Activated naive CD8-positive, alpha-beta T cell treated with anti-CD3 and anti-CD28 coated beads, Interleukin-2, amount 10 ng/mL, durations not matched to agents 7 days and 5 days (primary cell): ENCODE measurements at places on chromosomes 12 and 14. TPM values are rescaled to one million over a fixed set of nuclear protein-coding genes. Genes with fewer than 3 reads are reported as not detected.
A peak's percentile ranks its signal among the peaks of the same experiment; 100 is the strongest.

DNA sequence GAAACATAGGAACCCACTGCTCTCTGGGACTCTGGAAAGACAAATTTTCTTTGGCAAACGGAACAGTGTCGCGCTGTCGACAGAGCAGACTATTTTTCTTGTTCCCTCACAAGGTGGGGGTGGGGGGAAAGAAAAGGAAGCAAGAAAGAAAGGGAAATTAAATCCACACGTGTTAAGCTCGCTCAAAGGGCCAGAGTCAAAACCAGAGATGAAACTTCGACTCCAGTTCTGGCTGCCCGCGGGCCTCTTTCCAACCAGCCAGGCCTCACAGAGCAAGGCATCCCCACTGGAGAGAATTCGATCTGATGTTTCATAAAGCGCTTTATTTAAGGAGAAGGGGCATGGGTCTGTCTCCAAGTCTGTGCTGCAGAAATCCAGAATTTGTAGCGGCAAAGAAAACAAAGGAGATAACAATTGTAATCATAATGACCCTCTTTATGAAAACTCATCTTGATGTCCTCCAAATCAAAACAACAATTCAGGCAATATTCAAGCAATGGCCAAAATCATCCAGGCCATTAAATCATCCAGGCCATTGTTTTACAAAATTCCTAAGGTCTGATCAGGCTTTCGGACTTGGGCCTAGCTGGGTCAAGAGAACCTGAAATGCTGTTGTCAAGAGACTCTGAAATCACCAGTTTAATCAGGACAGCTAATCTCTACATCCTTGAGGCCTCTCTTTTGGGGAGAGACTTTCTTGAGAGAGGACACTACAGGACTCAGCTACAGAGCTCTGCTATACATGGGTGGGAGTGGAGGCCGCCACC, 5.3 kb upstream of the TBX5 start:
- H3K27ac ChIP-seq, result no peak overlapping the region
- H3K4me3 ChIP-seq, result no peak overlapping the region
- H3K36me3 ChIP-seq, result peaks cover 2% of the 10 kb centered on the region
- H3K27me3 ChIP-seq, result peaks cover 87% of the 10 kb centered on the region
- peaks cover 9% of the 10 kb centered on the region for H3K4me1 ChIP-seq

Gene GNB3
- 3.1 TPM for total RNA-seq

DNA sequence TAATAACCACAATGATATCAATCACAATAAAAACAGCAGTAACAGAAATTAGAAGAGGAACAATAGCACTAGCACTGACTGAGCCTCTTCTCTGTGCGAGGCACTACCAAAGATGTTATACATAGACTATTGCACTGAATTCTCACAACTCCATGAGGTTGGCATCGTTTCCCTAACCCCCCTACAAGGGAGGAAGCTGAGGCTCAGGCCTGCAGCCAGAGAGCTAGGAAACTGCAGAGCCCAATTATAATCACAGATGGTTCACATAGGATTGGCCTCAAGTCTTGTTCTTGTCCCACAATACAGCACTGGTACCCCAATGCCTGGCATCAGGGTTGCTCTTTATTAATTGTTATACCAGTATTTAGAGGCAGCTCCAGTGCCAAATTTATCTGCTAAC, 278.0 kb downstream of the CEP128 start:
- H3K27me3 ChIP-seq, result no peaks in the 10 kb centered on the region
- no peak for DNase-seq
- H3K4me1 ChIP-seq, result peaks cover 7% of the 10 kb centered on the region
- no peak overlapping the region for H3K27ac ChIP-seq

DNA sequence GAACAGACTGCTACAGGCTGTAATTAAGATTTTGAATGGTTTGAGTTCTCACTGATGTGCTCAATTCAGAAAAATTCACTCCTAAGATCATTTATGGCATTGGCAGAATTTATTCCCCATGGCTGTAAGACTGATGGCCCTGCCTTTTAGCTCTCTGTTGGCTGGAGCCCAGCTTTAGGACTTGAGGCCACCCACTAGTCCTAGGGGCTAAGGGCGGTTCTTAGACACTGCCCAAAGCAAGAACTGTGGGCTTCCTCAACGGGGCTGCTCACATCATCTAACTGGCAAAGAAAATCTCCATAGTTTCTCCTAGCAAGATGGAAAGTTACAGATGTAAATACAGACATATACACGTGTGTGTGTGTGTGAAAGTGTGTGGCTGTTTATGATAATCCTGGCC, 3.4 kb upstream of the CCER1 start:
- peaks cover 2% of the 10 kb centered on the region for H3K4me1 ChIP-seq
- H3K4me3 ChIP-seq, result no peak overlapping the region
- H3K27me3 ChIP-seq, result peaks cover 6% of the 10 kb centered on the region
- no peak for DNase-seq
- no peaks in the 10 kb centered on the region for H3K36me3 ChIP-seq
- H3K27ac ChIP-seq, result no peak overlapping the region

DNA sequence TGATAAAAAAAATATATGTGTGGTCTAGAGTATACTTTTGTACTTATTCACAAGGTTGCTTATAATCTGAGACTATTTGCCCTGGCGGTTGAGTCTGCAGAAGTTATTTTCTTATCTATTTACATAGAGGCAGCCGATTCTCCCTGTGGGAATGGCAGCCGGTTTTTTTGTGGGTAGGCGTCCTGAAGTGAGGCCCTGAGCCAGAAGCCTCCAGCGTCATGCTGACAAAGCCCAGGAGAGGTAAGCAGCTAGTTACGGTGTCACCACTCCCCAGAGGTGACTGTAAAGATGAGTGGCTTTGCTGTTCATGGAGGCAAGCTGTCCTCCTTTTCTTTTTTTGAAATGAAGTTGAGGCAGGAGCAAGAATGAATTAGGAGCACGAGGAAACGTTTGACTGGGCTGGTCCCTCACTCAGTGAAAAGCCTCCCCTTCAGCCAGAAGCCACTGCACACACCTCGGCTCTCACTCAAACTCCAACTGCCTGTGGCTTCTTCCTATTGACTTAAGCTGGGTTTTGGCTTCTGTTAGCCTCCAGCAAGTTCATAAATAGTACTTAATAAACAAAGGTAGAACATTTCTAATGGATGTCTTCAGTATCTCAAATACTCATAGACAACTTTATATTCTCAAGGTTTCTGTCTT, 21.5 kb downstream of the PAX9 start:
- H3K36me3 ChIP-seq, result no peaks in the 10 kb centered on the region
- H3K27me3 ChIP-seq, result peaks cover 4% of the 10 kb centered on the region
- no peak overlapping the region for H3K27ac ChIP-seq
- no peak for DNase-seq

DNA sequence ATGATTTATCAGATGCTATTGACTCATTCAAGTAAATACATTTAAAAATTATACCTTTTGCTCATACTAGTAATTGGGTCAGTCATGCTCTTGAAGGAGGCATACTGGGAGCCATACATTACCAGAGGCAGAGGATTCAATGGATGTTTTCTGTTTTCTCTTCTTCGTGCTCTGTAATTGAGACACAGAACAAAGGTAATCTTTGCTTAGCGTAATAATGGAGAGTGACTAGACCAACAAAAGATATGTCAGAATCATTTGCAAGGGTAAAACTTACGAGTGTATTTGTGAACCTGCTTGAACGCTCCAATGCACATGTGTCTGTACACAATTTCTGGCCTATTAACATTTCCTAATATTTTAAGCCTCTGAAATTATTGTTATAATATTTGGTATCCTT, 296.4 kb downstream of the FOXG1 start:
- no peaks in the 10 kb centered on the region for H3K27me3 ChIP-seq
- no peak for DNase-seq
- H3K36me3 ChIP-seq, result no peaks in the 10 kb centered on the region
- H3K4me3 ChIP-seq, result no peak overlapping the region

Gene GLT8D2
- not detected for total RNA-seq

Gene AREL1
- 47.0 TPM for total RNA-seq

Gene FAM186B
- 0.11 TPM for total RNA-seq

- H3K27ac ChIP-seq, result no peak overlapping the region
- H3K4me3 ChIP-seq, result no peak overlapping the region
- H3K4me1 ChIP-seq, result no peaks in the 10 kb centered on the region
- H3K36me3 ChIP-seq, result peaks cover under 1% of the 10 kb centered on the region
- DNase-seq, result no peak
- no peaks in the 10 kb centered on the region for H3K27me3 ChIP-seq
These were observed 23.6 kb downstream of the RFLNA start for GRCh38 chr12:124318278-124319020.

GRCh38 chr14:99214701-99215100, 57.3 kb downstream of the BCL11B start:
- H3K4me1 ChIP-seq, result peaks cover 79% of the 10 kb centered on the region
- no peak for DNase-seq
- H3K27me3 ChIP-seq, result no peaks in the 10 kb centered on the region
- H3K27ac ChIP-seq, result peak overlapping the region; percentile 57
- H3K36me3 ChIP-seq, result peaks cover 21% of the 10 kb centered on the region

- H3K4me3 ChIP-seq, result no peak overlapping the region
- H3K27ac ChIP-seq, result no peak overlapping the region
- no peak for DNase-seq
- H3K27me3 ChIP-seq, result no peaks in the 10 kb centered on the region
- H3K4me1 ChIP-seq, result no peaks in the 10 kb centered on the region
These were observed 50.8 kb upstream of the CDKL1 start for GRCh38 chr14:50447461-50447860.

Gene WNT1
- 2.0 TPM for total RNA-seq

GRCh38 chr12:75705749-75706711, 194.6 kb upstream of the KRR1 start:
- peaks cover 4% of the 10 kb centered on the region for H3K4me1 ChIP-seq
- H3K4me3 ChIP-seq, result no peak overlapping the region
- peaks cover 5% of the 10 kb centered on the region for H3K27me3 ChIP-seq
- H3K27ac ChIP-seq, result no peak overlapping the region
- no peaks in the 10 kb centered on the region for H3K36me3 ChIP-seq

GRCh38 chr12:23493672-23494071, 455.8 kb downstream of the SOX5 start:
- H3K27ac ChIP-seq, result no peak overlapping the region
- DNase-seq, result no peak
- no peaks in the 10 kb centered on the region for H3K4me1 ChIP-seq
- H3K27me3 ChIP-seq, result no peaks in the 10 kb centered on the region

- no peaks in the 10 kb centered on the region for H3K27me3 ChIP-seq
- DNase-seq, result no peak
- H3K4me3 ChIP-seq, result no peak overlapping the region
- H3K4me1 ChIP-seq, result no peaks in the 10 kb centered on the region
These were observed 883.0 kb upstream of the FLRT2 start for GRCh38 chr14:84646786-84647500.
